ENCODE measurements at places on chromosomes 1 and 21. TPM values are rescaled to one million over a fixed set of nuclear protein-coding genes. Genes with fewer than 3 reads are reported as not detected.
A peak's percentile ranks its signal among the peaks of the same experiment; 100 is the strongest.

DNA sequence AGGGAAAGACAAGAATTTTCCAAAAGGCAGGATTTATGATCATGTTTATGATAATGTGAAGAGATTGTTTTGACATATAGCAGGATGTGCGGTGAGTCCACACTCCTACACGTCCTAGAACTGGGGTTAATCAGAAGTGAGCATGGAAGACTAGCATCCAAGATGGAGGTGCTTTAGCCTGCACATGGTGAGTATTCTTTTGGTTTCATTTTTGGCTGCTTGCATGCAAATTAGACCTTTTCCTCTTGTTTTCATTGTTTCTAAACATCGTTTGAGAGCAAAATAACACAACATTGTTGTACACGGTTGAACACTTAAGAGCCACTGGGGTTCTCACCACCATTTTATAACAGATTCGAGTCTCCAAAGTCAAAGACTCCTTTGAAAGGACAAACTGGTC lies 14.9 kb upstream of the GUK1 start:
- no peak for DNase-seq

GRIK3 gene
- total RNA-seq, result not detected

IGFN1 gene
- total RNA-seq, result under 0.01 TPM

TNNT2 gene
- total RNA-seq, result 0.69 TPM

GRCh38 chr1:193625255-193625654 lies 438.8 kb upstream of the B3GALT2 start:
- DNase-seq, result no peak

DNAH14 gene
- 41.3 TPM for total RNA-seq

GRCh38 chr1:200960236-200960947 lies 63.1 kb downstream of the KIF21B start:
- DNase-seq, result no peak

GRCh38 chr1:87712261-87713010 lies 383.8 kb downstream of the LMO4 start:
- peak; percentile 62 for DNase-seq

DNA sequence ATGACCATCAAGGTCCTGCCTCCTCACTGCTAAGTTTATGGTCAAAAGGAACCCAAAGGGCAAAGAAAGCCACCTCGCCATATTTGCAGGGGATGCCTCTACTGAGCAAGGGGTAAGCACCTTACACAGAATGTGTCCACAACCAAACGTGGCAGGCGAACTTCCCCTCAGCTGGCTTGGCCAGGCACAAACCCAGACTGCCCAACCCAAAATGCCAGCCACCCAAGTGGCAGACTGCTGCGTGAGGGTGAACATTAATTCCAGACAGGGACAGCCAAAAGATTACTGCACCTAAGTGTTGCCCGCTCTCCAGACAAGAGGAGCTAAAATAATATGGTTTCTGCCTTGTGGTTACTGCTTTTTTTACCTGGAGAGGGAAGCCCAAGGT lies 16.0 kb downstream of the ZNF697 start:
- no peak for DNase-seq

DCDC2B gene
- total RNA-seq, result not detected

S100A5 gene
- total RNA-seq, result 1.2 TPM

DNA sequence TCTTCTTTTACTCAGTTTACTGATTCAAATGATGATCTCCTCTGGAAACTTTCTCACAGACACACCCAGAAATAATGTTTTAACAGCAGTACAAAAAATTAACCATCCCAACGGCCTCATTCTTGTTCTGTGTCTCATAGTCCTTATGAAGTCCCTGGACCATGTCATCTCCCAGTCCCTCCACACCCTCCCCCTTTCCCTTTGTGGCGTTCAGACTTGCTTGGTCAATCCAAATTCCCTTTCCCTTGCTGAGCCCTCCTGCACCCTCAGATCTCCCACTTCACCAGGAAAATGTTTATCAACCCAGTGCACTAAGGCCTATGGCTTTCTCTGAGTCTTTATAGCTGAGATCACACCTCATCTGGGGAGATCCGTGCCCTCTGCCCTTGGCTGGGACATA lies 85.9 kb downstream of the CENPF start:
- DNase-seq, result no peak
